ENCODE measurements at places on chromosomes 13 and 19.

DNA sequence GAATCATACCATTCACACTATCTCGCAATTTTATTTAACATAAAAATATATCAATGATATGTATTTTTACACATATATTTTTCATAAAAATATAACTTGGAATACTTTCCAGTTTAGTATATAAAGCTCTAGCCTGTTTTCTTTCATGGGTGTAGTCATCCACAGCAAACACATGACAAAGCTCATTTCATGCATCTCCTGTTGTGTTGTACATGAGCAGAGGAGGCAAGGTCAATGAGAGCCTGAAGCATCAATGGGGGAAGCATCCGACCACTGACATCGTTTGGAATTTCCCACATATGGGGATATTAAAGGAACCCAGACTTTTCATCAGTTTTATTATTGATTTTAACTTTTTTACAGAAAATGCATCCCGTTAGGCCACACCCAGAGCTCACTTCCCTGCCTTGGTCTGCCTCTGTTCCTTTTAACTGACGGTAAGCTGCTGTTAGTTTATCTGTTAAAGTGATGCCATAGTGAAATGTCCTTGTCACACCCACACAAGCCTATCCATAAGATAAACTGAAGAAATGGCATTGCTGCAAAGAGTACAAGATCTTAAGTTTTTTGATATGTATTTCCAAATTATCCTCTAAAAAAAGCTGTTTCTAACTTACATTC is 44.0 kb downstream of the MIPEP start:
- no peak for DNase-seq
- H3K4me3 ChIP-seq, result no peak overlapping the region
- H3K4me1 ChIP-seq, result peaks cover 25% of the 10 kb centered on the region

DNA sequence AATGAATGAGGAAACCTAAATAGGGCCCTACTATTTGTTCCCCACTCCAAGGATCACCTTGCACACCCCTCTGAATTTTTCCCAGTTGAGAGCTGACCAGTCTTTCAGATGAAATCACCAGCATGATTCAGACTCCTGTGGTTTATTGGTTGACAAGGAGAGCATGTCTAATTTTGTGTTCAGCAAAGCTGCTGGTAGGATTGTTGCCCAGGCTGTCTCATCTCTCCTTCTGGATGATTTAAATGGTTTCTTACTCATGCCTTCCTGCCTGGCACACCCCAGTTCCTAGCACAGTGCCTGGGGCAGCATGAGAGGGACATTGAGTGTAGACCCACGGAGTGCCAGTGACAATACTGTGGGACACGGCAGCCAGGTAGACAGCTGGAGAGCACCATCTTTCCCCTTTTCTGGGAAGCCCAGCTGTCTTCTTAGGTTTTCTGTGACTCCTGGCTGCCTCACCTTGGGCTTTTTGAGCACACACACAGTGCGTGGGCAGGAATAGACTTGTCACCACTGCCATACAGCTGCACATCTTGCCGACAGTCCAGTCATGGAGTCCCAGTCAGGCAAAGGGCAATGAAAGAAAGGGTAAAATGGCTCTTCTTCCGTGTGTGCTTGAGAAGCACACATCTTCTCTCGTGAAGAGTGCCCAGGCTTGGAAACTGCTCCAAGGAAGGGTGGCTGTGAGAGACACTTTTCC is 12.3 kb downstream of the FGF9 start:
- H3K36me3 ChIP-seq, result no peaks in the 10 kb centered on the region
- DNase-seq, result no peak

- no peak overlapping the region for H3K4me3 ChIP-seq
- no peak overlapping the region for H3K27ac ChIP-seq
- H3K27me3 ChIP-seq, result no peaks in the 10 kb centered on the region
- no peaks in the 10 kb centered on the region for H3K4me1 ChIP-seq
- no peaks in the 10 kb centered on the region for H3K36me3 ChIP-seq
Observed at GRCh38 chr13:53520132-53520531, 491.5 kb downstream of the OLFM4 start.

- H3K27me3 ChIP-seq, result no peaks in the 10 kb centered on the region
- H3K4me1 ChIP-seq, result peaks cover 20% of the 10 kb centered on the region
- no peak overlapping the region for H3K27ac ChIP-seq
- no peak for DNase-seq
Observed at GRCh38 chr13:108263621-108264355, 5.7 kb upstream of the TNFSF13B start.

GRCh38 chr19:54209811-54210494 is 9.3 kb downstream of the RPS9 start:
- peaks cover 67% of the 10 kb centered on the region for H3K4me1 ChIP-seq
- peak overlapping the region; percentile 94 for H3K27ac ChIP-seq
- H3K4me3 ChIP-seq, result peak overlapping the region; percentile 29

DNA sequence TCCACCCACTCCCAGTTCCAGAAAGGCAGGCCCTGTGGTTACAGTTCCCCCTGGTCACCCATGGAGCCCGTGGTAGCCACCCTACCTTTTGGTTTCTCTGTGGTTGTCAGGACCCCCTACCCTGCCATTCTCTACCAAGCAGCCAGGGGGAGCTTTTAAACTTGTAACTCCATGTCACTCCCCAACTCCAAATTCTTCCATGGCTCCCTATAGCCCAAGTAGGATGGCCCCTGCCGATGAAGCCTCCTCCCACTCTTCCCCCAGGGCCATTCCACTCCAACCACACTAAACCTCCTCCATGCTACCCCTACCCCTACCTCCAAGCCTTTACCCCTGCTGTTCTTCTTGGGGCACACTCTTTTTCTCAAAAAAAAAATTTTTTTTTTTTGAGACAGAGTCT is 2.2 kb downstream of the S1PR2 start:
- no peaks in the 10 kb centered on the region for H3K36me3 ChIP-seq
- DNase-seq, result peak; percentile 36
- H3K27me3 ChIP-seq, result no peaks in the 10 kb centered on the region
- no peak overlapping the region for H3K4me3 ChIP-seq
- peak overlapping the region; percentile 81 for H3K27ac ChIP-seq
- peaks cover 18% of the 10 kb centered on the region for H3K4me1 ChIP-seq

GRCh38 chr13:26377038-26377437 is 123.1 kb downstream of the CDK8 start:
- DNase-seq, result no peak
- no peak overlapping the region for H3K27ac ChIP-seq
- H3K36me3 ChIP-seq, result peaks cover 3% of the 10 kb centered on the region
- H3K27me3 ChIP-seq, result no peaks in the 10 kb centered on the region
- H3K4me3 ChIP-seq, result no peak overlapping the region
- peaks cover 8% of the 10 kb centered on the region for H3K4me1 ChIP-seq

DNA sequence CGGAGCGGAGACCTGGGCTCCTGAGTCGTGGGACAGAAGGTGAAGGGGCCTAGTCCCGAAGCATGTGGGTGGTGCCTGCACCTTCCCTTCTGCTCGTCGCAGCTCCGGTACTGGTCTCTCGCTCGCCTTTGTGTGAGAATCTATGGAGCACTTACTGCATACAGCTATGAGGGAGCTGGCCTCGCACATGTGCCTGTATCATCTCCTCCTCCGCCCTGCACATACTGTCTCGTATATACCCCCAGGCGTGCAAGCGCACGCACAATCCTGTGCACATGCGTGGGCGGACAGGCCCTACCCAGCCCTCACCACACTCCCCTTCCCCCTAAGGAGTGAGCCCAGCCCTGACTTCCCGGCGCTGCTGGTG is 8.7 kb downstream of the PIK3R2 start:
- H3K36me3 ChIP-seq, result peaks cover 18% of the 10 kb centered on the region
- H3K27me3 ChIP-seq, result no peaks in the 10 kb centered on the region
- H3K4me1 ChIP-seq, result peaks cover 9% of the 10 kb centered on the region
- H3K27ac ChIP-seq, result no peak overlapping the region
- H3K4me3 ChIP-seq, result peak overlapping the region; percentile 43
- no peak for DNase-seq

DNA sequence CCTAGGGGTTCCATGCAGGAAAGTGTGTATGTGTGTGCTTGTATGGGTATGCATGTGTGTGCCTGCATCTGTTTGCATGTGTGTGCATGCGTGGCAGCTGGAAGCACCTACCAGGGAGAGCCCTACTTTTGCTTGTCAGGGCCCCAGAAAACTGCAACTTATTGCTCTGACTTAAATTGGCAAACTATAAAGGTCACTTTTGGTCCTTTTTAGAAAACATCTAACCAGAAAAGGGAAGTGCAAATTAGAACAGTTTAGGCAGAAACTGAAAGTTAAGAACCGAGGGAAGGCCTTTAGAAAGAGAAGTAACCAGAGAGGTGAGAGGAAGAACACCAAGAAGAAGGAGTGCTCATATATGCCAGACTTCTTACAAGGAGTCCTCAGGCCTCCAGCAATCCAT is 32.5 kb downstream of the DLEU7 start:
- H3K4me1 ChIP-seq, result peaks cover 6% of the 10 kb centered on the region
- DNase-seq, result no peak
- no peaks in the 10 kb centered on the region for H3K36me3 ChIP-seq
- H3K27me3 ChIP-seq, result no peaks in the 10 kb centered on the region
- H3K27ac ChIP-seq, result peak overlapping the region; percentile 2
- no peak overlapping the region for H3K4me3 ChIP-seq

DNA sequence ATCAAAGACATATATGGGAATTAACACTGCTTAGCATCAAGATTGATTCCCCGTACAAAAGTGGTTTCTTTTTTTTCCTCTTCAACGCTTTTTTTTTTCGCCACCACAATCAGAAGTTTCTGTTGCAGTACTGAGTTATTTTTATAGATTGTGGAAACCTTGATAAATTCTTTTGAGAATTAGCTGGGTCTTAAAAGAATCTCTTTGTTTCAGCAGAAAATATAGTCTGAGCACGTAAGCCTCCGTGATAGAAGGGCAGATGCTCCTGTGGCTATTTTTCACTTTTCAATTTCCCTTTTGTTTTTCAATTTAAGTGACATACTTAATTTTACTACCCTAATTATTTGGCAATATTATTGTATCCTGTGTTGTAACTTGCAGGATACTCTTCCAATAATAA is 531.8 kb downstream of the DCT start:
- H3K36me3 ChIP-seq, result no peaks in the 10 kb centered on the region
- no peak for DNase-seq
- H3K4me1 ChIP-seq, result no peaks in the 10 kb centered on the region
- H3K27me3 ChIP-seq, result no peaks in the 10 kb centered on the region
- H3K4me3 ChIP-seq, result no peak overlapping the region

DNA sequence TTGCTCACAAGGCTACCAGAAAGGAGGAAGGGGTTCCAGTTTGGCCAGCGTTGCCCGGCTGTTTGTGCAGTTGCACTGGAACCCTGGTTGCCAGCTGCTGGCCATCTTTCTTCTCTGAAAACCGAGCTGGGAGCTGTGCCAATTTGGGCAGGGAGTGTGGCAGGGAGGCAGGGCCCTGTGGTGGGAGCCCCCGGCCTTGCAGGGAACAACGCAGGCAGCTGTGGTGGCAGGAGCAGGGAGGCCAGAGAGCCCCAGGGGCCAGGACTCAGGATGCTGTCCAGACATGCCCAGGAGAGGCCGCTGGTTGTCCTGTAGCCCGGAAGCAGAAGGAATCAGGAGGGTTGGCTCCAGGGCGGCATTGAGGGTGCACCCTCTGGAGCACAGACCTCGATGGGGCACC is 4.8 kb downstream of the KMT5C start:
- H3K27me3 ChIP-seq, result peaks cover 3% of the 10 kb centered on the region
- no peak overlapping the region for H3K27ac ChIP-seq
- DNase-seq, result no peak

DNA sequence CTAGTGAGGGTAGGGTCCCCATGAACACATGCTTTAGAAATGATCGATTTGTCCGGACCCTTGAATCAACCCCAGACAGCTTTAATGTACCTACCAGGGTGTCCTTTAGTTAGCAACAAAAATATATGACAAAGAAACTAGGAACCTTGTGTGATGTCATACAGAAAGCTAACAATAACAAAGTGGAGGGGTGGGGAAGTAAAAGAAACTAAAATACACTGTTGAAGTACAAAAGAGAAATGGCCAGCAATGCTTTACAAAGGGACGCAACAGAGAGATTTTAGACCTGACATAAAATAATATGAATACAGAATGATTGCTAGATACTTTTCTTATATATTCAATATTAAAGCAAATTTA is 40.0 kb downstream of the DZIP1 start:
- no peaks in the 10 kb centered on the region for H3K4me1 ChIP-seq
- no peaks in the 10 kb centered on the region for H3K36me3 ChIP-seq
- H3K27me3 ChIP-seq, result peaks cover 10% of the 10 kb centered on the region
- no peak overlapping the region for H3K4me3 ChIP-seq
- no peak for DNase-seq

GRCh38 chr13:113842336-113843062 is 21.4 kb downstream of the GAS6 start:
- H3K4me3 ChIP-seq, result no peak overlapping the region
- H3K4me1 ChIP-seq, result peaks cover 27% of the 10 kb centered on the region
- no peak overlapping the region for H3K27ac ChIP-seq
- peaks cover 3% of the 10 kb centered on the region for H3K27me3 ChIP-seq

GRCh38 chr13:40403509-40404241 is 262.8 kb downstream of the FOXO1 start:
- no peaks in the 10 kb centered on the region for H3K27me3 ChIP-seq
- no peak overlapping the region for H3K4me3 ChIP-seq
- no peak overlapping the region for H3K27ac ChIP-seq

GRCh38 chr19:2043251-2043641 is 7.8 kb downstream of the MKNK2 start:
- peak overlapping the region; percentile 62 for H3K4me3 ChIP-seq
- H3K4me1 ChIP-seq, result peaks cover 34% of the 10 kb centered on the region
- H3K27ac ChIP-seq, result peak overlapping the region; percentile 64
- no peak for DNase-seq
- no peaks in the 10 kb centered on the region for H3K27me3 ChIP-seq

- no peak for DNase-seq
- H3K27me3 ChIP-seq, result peaks cover 5% of the 10 kb centered on the region
- no peak overlapping the region for H3K4me3 ChIP-seq
- H3K27ac ChIP-seq, result no peak overlapping the region
Observed at GRCh38 chr13:51005566-51005965, 96.0 kb downstream of the RNASEH2B start.

GRCh38 chr19:41318696-41319499 is 8.9 kb downstream of the CCDC97 start:
- no peaks in the 10 kb centered on the region for H3K27me3 ChIP-seq
- H3K27ac ChIP-seq, result peak overlapping the region; percentile 14
- H3K36me3 ChIP-seq, result peaks cover 27% of the 10 kb centered on the region
- no peak for DNase-seq
- peaks cover 22% of the 10 kb centered on the region for H3K4me1 ChIP-seq

Measured in activated naive CD8-positive, alpha-beta T cell treated with anti-CD3 and anti-CD28 coated beads, Interleukin-2, amount 50 U/mL, for 24 hours (primary cell).